Endodermal cell (in vitro differentiated cells): ENCODE measurements at places on chromosomes 6 and 20. TPM values are rescaled to one million over a fixed set of nuclear protein-coding genes. Genes with fewer than 3 reads are reported as not detected.

DNA sequence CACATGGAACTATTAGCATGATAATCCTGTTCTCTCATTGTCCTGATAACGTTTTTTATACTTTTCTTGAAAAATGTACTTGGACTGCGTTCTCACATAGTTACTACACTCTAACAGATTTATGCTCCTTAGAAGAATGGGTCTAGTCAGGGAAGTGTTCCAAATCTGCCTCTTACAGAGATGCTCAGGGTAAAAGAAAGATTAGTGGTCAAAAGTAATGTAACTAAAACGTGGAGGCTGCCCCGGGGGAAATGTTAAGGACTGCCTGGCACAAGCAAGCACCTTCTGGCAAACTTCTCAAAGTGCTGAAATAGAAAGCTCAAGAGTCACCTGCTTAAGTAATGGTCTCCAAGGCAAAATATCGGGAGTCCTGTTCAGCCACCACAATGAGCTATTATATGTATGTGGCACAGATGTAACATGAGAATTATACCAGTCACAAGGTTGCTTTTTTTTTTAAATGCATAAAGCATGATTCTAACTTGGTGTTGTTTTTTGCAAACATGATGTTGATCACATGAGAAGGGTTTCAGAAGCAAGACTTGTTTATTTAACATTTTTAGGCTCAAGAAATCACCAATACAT is 244.5 kb upstream of the JARID2 start:
- H3K4me3 ChIP-seq, result no peak overlapping the region
- no peak for DNase-seq
- H3K36me3 ChIP-seq, result no peaks in the 10 kb centered on the region
- H3K4me1 ChIP-seq, result no peaks in the 10 kb centered on the region
- H3K27ac ChIP-seq, result no peak overlapping the region
- H3K27me3 ChIP-seq, result no peaks in the 10 kb centered on the region

TRAPPC3L gene
- total RNA-seq, result not detected in 3 replicates

DNA sequence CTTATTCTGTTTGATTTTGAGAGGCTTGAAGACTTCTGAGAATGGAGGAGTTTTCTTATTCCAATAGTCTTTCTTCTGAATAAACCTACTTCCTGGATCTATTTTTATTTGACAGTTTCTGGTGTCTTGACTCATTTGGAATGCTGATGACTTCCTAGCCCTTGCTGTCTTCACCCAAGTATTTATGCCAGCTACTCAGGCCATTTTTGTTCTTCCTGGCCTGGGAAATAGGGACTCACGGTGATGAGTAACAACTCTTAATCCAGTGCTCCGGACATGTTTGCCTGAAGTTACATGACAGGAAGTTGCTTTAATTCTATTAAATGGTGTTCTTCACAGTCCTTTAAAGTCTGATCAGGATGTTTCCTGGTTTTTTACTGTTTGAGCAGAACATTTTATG is 272.1 kb upstream of the EYS start:
- no peaks in the 10 kb centered on the region for H3K4me1 ChIP-seq
- no peak for DNase-seq
- no peaks in the 10 kb centered on the region for H3K36me3 ChIP-seq
- H3K27ac ChIP-seq, result no peak overlapping the region
- no peaks in the 10 kb centered on the region for H3K27me3 ChIP-seq
- H3K4me3 ChIP-seq, result no peak overlapping the region

- no peak overlapping the region for H3K27ac ChIP-seq
- H3K27me3 ChIP-seq, result no peaks in the 10 kb centered on the region
- H3K4me1 ChIP-seq, result no peaks in the 10 kb centered on the region
- peaks cover 23% of the 10 kb centered on the region for H3K36me3 ChIP-seq
- peak overlapping the region; percentile 81 for H3K4me3 ChIP-seq
Measured at GRCh38 chr6:119079283-119079809, 882 bp upstream of the FAM184A start.

DNA sequence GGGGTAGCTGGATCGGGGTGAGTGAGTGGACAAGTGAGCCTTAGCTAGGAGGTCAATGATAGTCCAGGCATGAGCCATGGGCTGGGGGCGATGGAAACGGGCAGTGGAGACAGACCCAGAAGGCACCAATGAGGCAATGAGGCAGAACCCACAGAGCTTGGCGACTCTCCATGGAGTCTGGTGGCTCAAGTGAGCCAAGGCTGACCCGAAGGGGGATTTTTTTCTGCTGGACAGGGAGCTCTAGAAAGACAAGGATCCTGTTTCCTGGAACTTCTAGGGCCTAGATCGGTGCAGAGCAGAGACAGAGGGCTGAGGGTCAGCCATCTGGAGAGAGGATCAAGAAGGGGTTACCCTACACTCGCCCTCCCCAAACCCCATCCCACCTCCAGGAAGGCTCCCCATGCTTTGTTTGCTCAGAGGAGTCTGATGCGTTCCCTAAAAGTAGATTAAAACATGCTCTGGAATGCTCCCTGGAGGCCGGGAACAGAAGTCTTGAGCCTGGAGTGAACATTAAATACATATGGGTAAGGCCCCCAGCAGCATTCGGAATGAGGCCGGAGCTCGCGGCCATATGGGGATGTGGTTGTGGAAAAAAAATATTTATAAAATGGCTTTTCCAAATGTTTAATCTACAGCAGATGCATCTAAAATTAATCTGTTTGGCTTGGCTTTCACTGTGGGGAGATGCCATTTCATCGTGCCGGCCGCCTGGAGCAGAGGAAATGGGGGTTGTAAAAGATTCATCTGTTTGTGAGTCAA is 237.8 kb upstream of the PMEPA1 start:
- no peaks in the 10 kb centered on the region for H3K36me3 ChIP-seq
- no peak overlapping the region for H3K27ac ChIP-seq
- H3K4me3 ChIP-seq, result no peak overlapping the region

DNA sequence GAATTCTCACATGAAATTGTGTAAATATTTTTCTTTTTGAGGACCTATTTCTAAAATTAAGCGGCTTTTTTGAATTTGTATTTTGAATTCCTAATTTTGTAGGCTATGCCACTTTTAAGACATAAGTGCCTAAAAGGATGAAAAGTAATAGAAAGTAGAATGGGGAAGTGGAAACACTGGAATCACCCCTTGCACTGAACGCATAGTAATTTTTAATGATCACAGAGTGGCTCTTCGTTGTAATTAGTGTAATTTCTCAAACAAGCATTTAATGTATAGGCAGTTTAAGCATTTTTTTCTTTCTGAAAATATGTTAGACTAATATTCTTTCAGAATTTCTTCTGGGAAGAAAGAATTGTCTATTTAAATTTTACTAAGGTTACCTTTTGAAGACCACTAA is 73.2 kb downstream of the ARID1B start:
- H3K4me1 ChIP-seq, result peaks cover 20% of the 10 kb centered on the region
- no peak overlapping the region for H3K4me3 ChIP-seq
- no peak for DNase-seq
- H3K27ac ChIP-seq, result no peak overlapping the region
- no peaks in the 10 kb centered on the region for H3K36me3 ChIP-seq

GRCh38 chr6:170529839-170530469 is 23.2 kb downstream of the PSMB1 start:
- H3K4me1 ChIP-seq, result no peaks in the 10 kb centered on the region
- H3K27ac ChIP-seq, result no peak overlapping the region
- no peak overlapping the region for H3K4me3 ChIP-seq
- peak; percentile 91 for DNase-seq
- H3K36me3 ChIP-seq, result peaks cover 24% of the 10 kb centered on the region
- H3K27me3 ChIP-seq, result no peaks in the 10 kb centered on the region

GRCh38 chr20:33925867-33926266 is 67.8 kb upstream of the RALY start:
- no peaks in the 10 kb centered on the region for H3K27me3 ChIP-seq
- no peaks in the 10 kb centered on the region for H3K4me1 ChIP-seq
- no peak overlapping the region for H3K27ac ChIP-seq
- no peak for DNase-seq

DNA sequence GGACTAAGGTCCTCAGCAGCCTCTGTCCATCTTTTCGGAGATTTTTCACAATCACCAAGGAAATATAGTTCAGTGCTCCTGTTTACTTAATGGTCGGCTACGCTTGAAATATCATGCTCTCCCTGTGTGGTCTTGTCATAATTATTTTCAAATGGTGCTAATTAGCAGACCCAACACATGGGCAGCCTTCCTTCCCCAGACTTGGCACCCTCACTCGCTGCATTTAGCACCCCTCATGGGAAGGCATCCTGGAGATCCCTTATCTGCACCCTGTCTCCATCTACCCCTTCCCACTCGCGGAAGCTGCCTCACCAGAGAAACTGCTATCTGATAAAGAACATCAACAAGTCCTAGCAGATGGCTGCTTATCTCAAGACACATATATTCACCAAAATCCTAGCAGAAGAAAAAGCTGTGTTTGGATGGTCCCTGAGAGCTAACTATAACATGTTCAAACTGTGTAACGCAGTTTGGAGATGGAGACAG is 131.0 kb upstream of the ESR1 start:
- H3K36me3 ChIP-seq, result no peaks in the 10 kb centered on the region
- no peak overlapping the region for H3K4me3 ChIP-seq
- no peaks in the 10 kb centered on the region for H3K27me3 ChIP-seq
- DNase-seq, result no peak

GRCh38 chr6:137269803-137270202 is 50.6 kb upstream of the IFNGR1 start:
- no peak overlapping the region for H3K4me3 ChIP-seq
- no peaks in the 10 kb centered on the region for H3K27me3 ChIP-seq
- H3K4me1 ChIP-seq, result no peaks in the 10 kb centered on the region
- DNase-seq, result no peak
- no peak overlapping the region for H3K27ac ChIP-seq
- no peaks in the 10 kb centered on the region for H3K36me3 ChIP-seq

ANGPT4 gene
- 0.23 and 0.51 TPM in 2 replicates for total RNA-seq

GRCh38 chr20:62368392-62368975 is 1.4 kb upstream of the LAMA5 start:
- H3K4me3 ChIP-seq, result peak overlapping the region; percentile 71
- peak overlapping the region; percentile 51 for H3K27ac ChIP-seq
- H3K4me1 ChIP-seq, result peaks cover 34% of the 10 kb centered on the region

DNA sequence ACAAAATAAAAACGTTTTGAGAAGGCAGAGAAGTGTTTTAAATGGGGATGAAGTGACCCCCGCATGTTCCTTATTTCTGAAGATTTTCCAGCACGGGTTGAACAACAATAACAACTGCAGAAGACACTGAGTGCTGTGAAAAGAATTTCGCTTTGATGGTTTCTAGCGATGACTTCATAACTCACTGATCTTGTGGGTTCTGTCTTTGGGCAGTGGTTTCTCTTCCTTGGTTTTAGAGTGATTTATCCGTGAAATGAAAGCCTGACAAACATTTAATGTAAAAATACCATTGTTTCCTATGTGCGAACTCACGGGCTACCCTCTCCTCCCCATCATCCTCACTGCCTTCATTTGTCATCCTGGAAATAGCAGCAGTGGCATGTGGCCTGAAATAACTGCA is 793.9 kb downstream of the QKI start:
- no peak for DNase-seq
- no peaks in the 10 kb centered on the region for H3K27me3 ChIP-seq
- H3K4me3 ChIP-seq, result no peak overlapping the region
- no peaks in the 10 kb centered on the region for H3K36me3 ChIP-seq
- no peak overlapping the region for H3K27ac ChIP-seq
- no peaks in the 10 kb centered on the region for H3K4me1 ChIP-seq

C20orf173 gene
- total RNA-seq, result not detected in 3 replicates

- no peak for DNase-seq
- H3K27ac ChIP-seq, result no peak overlapping the region
- no peaks in the 10 kb centered on the region for H3K27me3 ChIP-seq
- no peaks in the 10 kb centered on the region for H3K36me3 ChIP-seq
- no peaks in the 10 kb centered on the region for H3K4me1 ChIP-seq
Measured at GRCh38 chr6:104095661-104096416, 763.9 kb downstream of the HACE1 start.

GRCh38 chr6:142824426-142824825 is 120.5 kb downstream of the HIVEP2 start:
- H3K4me3 ChIP-seq, result no peak overlapping the region
- no peaks in the 10 kb centered on the region for H3K36me3 ChIP-seq
- no peak overlapping the region for H3K27ac ChIP-seq
- no peaks in the 10 kb centered on the region for H3K4me1 ChIP-seq

ERVFRD-1 gene
- total RNA-seq, result not detected in 3 replicates

DNA sequence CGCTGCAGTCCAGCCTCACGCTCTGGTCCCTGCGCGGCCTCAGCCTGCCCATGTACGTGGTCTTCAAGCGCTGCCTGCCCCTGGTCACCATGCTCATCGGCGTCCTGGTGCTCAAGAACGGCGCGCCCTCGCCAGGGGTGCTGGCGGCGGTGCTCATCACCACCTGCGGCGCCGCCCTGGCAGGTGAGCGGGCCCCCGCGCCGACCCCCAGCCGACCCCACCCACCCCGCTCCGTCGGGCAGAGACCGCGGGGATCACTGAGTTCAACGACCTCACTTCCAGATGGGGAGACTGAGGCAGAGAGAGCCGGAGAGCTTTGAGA is 545 bp downstream of the SLC35D3 start:
- no peak overlapping the region for H3K27ac ChIP-seq
- no peak for DNase-seq
- H3K4me1 ChIP-seq, result no peaks in the 10 kb centered on the region
- H3K27me3 ChIP-seq, result peaks cover 70% of the 10 kb centered on the region
- H3K36me3 ChIP-seq, result no peaks in the 10 kb centered on the region

DNA sequence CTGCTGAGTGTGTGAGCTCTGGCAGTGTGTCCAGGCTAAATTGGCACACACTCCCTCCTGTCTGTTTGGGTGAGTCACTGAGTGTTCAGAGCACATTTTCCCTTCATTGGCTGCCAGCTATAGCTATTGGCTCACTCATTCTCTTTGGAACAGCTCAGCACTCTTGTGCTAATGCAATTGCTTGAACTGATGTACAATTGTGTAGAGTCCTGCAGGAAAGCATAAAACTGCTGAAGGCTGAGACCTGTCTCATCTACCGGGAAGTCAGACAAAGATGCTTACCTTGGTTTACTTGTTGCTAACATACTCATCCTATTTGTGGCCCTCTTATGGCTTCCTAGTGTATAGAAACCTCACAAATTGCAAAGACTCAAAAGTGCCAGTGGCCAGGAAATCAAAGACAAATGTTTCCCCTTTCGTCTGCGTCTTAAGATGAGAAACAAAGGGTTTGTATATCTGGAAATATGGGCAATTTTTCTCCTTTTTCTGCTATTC is 351.0 kb downstream of the BCKDHB start:
- H3K27me3 ChIP-seq, result no peaks in the 10 kb centered on the region
- no peak overlapping the region for H3K27ac ChIP-seq
- no peak for DNase-seq
- no peaks in the 10 kb centered on the region for H3K36me3 ChIP-seq

DNA sequence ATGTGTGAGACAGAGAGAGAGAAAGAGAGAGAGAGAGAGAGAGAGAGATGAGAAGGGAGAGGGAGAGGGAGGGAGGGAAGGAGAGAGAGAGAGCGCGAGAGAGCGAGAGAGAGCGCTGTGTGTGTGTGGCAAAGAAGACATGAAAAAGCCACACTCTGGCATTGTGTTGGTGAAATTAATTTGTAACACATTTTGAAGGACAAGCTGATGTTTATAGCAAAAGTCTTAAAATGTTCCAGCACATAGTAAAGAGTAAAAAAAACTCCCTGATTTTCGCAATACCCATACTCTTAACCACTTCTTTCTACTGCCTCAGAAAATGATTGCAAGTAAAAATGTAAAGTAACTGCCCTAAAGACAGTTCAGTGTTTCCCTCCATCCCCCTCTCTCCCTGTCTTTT is 56.7 kb downstream of the SLC22A1 start:
- H3K36me3 ChIP-seq, result no peaks in the 10 kb centered on the region
- no peak for DNase-seq
- H3K4me3 ChIP-seq, result no peak overlapping the region
- H3K27ac ChIP-seq, result no peak overlapping the region
- peaks cover 6% of the 10 kb centered on the region for H3K4me1 ChIP-seq
